ENCODE measurements at places on chromosomes 2 and 18. TPM values are rescaled to one million over a fixed set of nuclear protein-coding genes. Genes with fewer than 3 reads are reported as not detected.

Gene POTEJ
- 0.06 TPM for total RNA-seq

Gene GATA6
- 19.0 TPM for total RNA-seq

DNA sequence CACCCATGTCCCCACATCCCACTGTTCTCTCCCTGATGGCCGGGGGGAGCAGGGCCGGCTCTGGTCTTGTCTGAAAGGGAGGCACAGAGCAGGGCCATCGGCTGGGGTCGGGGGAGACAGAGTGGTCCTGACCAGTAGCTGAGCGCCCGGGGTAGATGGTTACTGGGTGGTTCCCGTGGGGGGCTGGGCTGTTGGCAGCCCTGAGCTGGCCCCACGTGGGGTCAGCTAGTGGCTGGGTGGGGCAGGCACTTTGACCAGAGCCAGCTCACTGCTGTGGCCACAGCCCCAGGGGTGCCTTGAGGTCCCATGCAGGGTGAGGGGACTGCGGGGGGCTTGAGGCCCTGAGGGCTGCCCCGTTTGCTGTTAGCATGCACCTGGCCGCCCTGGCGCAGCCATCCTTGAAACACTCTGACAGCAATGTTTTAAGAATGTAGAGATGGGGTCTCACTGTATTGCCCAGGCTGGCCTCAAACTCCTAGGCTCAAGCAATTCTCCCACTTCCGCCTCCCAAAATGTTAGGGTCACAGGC is 12.3 kb upstream of the NEU4 start:
- peak; percentile 0 for DNase-seq

- DNase-seq: no peak
Measured at GRCh38 chr2:160292225-160292624, 92.2 kb upstream of the ITGB6 start.

GRCh38 chr2:126880324-126880723 is 18.4 kb upstream of the TEX51 start:
- DNase-seq: no peak
